ENCODE measurements at places on chromosomes 4 and X.
A peak's percentile ranks its signal among the peaks of the same experiment; 100 is the strongest.

DNA sequence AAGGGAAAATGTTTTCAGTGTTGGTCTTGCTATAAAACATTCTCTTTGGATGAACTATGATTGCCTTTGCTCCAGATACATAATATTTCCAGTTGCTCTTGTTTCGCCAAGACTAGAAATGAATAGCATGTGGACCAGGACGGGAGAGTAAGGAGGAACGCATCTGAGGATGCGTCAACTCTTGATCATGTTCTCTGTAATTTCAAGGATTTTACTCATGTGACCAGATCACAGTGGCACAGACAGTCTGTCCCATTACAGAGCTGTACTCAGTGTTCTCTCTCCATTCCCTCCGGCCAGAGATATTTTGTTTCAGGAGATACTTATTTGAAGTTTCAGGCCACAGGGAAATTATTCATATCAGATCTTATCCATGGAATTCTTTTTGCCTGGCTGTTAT is 266.6 kb downstream of the MID1IP1 start:
- no peak for DNase-seq

DNA sequence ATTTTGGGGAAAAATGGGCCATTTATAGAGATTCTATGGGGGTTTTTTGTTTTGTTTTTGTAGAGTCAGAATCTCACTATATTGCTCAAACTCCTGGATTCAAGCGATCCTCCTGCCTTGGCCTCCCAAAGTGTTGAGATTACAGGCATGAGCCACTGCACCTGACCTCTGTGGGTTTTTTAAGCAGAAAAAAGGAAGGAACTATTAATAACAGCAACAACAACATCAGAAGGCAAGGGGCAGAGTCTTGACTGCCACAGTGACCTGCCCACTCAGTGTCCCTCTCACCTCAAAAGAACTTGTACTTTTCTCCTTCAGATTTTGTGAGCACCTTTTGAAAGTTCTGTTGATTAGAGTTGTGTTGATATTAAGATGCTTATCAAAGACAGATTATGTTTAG is 48.1 kb downstream of the FNIP2 start:
- DNase-seq = no peak

DNA sequence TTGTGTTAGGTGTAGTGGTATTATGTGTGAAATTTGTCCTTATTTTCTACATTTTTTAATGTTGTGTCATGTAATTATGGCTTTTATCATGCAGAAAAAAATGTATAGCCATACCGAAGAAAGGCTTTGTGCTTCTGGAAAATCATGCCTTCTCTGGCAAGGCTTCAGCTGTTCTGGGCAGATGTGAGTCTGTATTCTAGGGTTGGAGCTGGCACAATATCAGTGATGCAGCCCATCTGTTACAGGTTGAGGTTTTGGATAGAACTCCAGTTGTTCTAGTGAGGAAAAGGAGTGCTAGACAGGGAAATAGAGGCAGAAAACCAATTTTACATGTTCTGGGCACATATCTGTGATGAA is 44.8 kb upstream of the PRSS12 start:
- DNase-seq = peak; percentile 67

DNA sequence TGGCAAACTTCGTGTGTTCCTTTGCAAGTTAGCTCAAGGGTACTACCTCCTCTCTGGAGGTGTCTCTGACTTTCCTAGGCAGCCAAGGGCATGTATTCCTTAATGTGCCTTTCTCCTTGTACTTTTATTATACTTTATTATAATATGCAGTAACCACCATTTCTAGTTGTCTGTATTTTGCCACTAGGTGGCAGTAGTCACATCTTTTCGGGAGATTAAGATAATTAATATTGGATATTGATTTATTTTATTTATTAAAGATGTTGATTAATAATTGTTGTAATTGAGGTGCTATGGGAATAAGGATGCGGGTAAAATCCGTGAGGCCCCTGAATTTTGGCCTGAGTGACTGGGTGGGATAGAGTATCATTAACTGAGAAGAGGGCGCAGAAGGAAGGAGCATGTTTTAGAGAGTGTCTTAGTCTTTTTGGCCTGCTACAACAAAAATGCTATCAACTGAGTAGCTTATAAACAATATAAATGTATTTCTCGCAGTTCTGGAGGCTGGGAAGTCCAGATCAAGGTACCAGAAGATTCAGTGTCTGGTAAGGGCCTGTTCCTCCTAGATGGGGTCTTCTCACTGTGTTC is 153.3 kb downstream of the TMEM164 start:
- peak; percentile 11 for DNase-seq

DNA sequence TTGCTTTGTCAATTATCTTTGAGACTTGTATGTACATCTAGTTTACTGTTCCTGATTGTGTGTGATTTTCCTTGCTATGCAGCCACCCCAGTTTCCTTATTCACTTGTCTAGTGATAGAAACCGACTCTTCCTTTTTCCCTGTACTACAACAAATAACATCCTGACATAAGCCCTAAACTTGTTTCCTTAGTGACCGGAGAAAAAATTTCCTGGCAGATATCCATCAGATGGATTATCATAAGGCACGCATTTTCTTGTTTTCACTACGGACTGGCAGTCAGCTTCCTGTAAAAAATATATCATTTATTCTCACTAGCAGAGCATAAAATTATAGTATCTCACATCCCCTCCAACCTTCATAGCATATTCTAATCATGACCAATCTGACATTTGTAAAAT is 410.7 kb downstream of the CENPC start:
- DNase-seq = peak; percentile 30

DNA sequence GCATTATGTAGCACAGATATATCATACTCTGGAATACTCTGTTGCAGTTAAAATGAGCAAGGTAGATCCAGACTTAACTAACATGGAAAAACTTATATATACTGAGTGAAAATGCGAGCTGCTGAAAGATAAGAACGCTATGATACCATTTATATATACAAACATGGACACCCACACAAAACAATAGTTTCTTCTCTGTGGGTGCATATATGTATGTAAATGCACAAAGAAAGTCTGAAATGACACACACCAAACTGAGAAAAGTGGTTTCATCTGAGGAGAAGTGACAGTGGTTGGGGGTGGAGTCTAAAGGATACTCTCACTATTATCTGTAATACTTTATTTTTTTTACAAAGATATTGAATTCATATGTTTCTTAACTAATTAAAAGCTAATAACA is 12.2 kb upstream of the FGF2 start:
- DNase-seq = no peak

- DNase-seq = peak; percentile 58
Observed at GRCh38 chr4:164383358-164384220, 370.3 kb upstream of the SMIM31 start.

GRCh38 chr4:71415491-71415890 is 76.7 kb downstream of the SLC4A4 start:
- no peak for DNase-seq

DNA sequence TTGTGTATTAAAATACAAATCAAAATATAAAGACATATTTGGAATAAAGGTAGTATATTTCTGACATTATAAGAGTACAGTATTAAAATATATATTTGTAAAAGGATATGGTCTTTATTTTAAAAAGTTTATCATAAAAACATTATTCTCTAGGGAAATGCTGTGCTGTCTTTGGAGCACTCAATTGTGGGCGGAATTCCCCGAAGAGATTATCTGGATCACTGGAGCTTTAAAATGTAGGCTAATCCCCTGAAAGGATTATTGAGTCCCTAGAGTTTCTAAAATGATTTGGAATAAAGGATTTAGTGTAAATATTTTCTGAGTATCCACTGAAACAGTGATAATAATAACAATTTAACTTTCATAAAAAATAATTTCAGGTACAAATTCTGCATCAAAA is 1239.4 kb downstream of the TECRL start:
- DNase-seq = no peak

GRCh38 chr4:163697121-163697520 is 202.6 kb downstream of the TMA16 start:
- no peak for DNase-seq

- no peak for DNase-seq
Observed at GRCh38 chrX:152992115-152992514, 1.8 kb downstream of the PNMA5 start.

DNA sequence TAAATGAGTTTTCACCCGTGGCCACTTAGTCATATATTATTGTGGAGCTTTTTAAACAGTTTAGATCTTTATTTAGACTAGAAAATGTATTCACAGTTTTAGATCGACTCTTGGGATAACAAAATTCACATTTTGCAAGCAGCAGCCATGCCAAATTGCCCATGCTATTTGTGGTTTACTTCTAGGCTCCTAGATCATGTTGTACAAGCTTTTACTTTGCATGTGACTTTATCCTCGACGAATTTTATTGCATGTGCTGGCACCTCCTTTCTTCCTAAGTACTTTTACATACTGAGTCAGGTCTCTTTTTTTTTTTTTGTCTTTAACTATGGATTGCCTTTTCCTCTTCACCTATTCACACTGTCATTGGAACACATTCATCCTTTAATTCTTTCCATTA is 23.2 kb downstream of the BBS12 start:
- DNase-seq = no peak

DNA sequence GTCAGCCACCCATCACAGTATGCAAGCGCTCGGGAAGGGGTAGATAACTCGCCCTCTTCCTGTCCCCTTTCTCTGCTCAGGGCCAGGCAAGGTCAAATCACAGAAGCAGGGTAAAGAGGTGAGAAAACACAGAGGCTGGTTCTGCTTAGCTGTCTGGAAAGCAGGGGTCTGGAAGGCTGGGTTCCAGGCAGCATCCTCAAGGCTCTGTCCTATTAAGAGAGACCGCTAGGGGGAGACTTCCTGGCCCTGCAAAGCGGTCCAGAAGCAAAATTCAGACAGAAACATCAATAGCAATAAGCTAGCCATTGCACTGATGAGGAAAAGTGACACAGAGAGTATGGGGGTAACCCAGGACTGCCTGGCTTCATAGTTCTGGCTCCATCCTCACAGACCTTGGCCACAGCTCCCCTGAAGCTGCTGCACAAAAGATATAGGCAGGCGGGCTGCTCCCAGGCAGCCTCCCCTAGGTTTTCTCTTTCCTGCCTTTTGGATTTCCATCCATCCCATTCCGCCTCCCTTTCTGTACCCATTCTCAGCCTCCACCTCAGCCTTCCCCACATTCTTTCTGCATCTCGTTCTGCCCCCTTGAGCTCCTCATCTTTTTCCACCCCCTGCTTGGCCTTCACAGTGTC is 308.5 kb downstream of the EVC2 start:
- peak; percentile 8 for DNase-seq

DNA sequence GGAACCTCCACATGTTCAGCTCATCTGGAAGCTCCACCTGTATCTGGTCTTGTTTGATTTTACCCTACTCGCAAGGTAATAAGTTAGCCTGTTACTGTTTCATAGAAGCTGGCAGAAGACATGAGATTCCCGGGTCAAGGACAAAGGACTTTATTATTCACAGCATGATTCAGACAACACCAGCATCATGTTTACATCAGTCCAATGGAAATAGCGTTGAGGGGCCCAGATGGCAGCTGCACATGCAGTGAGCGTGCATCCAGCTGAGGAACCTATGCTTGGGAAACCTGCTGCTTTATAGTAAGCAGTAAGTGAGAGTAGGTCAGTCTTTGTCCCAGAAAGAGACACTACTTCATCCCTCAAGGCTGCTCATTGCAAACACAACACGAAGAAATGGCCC is 19.8 kb downstream of the TSPAN5 start:
- DNase-seq = peak; percentile 67

DNA sequence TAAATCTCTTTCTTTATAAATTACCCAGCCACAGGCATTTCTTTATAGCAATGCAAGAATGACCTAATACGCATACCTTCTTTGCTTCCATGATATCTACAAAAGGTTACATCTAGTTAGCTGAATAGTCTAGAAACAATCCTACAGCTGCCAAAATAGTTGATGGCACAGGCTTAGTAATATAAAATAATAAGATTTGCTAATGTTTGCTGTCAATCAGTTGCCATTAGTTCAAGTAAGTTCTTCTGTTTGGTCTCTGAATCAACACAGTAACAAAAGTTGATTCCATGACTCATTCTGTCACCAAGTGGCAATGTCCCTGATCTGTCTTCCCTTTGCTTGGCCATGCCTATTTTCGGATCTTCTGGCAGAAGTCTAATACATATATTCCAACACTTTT is 470.2 kb downstream of the SPRY1 start:
- DNase-seq = no peak

GRCh38 chrX:32896088-32896487 is 315.3 kb downstream of the DMD start:
- peak; percentile 96 for DNase-seq

DNA sequence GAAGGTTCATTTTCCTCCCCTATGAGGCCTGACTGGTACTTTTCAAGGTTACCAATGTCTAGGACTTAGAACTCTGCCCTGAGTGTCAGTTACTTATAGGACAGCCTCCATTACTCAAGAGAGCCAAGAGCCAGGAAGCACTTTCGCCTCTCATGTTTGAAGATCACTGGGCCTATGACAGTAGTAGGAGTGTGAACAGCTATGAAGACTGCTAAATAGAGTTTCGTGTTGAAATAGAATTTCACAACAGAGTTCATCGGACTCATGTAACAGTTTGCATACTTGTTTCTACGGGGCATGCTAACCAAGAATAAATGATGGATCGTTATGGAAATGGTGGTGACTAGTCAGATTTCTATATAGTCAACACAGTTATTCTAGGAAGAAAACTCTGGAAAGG is 97.8 kb upstream of the GPC4 start:
- no peak for DNase-seq

DNA sequence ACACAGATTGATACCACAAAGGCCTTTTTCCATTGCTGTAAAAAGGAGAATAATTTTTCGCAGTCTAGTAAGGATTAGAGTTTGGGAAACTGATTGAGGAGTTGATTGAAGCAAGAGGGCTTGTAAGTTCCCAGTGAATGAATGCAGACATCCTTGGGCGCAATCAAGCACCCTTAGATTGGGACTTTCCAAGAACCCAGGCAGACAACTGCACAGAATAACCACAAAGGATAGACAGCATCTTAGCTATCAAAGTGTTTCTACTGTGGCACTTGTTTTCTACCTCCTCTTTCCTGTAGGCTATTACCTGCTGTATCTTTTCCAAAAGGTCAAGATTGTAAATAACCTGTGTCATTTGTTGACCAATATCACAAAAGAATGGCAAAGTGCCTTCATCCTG is 2.6 kb downstream of the COX18 start:
- no peak for DNase-seq

DNA sequence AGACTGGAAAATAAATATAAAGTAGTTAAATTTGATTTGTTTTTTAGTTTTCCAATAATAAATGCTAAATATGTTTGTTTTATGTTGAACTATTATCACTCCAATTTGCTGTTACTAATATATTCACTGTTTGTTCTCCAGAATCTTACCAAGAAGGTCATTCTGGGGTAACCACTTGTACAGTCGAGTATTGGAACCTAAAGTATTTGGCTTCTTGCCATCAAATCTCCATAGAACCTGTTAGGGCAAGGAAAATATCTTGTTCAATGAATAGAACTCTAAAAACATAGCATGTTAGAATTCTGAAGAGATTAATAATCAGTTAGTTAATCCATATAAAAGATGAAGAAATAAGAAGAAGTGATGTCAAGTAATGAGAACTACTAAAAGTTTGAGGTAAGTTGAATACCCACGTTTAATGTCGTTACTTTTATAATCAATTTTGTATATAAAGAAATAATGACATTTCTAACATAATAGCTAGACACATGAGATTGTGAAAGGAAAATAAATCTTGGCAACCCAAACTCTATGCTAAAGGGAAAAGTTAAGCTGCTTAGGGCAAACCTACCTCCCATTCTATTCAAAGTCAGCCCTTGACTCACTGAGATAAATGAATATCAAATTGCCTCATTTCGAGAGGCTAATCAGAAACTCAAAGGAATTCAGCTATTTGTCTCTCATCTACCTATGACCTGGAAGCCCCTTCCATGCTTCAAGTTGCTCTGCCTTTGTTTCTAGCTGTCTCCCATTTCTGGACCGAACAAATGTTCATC is 15.3 kb downstream of the UGT2B15 start:
- no peak for DNase-seq
